ENCODE measurements at places on chromosomes 2 and 18.

DNA sequence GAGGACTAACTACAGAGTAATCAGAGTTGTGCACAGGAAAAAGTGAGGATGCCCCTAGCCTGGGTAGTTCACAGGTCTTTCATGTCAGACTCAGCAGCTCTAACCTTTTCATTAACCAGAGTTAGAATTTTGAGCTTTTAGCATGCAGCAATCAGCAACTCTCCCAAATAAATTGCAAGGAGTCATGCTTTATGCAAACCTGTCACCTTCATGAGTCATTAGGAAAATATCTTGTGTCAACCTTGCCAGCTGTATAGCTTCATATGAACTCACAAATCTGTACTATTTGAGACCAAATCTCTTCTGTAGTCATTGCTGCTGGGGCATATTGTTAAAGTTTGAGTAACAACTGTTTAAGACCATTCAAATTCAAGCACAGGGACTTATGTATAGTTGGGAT lies 382.3 kb upstream of the NT5C1B start:
- no peak for DNase-seq

DNA sequence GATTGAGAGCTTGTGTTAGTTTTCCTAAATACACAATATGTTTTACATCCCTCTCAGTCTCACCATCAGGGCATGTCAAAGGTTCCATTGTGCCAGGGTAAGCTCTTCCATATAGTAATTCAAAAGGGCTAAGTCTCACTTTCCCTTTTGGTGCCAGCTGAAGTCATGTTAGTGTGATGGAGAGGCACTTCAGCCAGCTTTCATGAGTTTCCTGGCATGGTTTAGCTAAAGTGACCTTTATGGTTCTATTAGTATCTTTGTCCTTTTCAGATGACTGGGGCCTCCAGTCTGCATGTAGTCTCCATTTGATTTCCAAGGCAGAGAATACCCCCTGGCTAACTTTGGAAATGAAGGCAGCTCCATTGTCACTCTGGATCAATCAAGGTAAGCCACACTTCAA lies 27.2 kb downstream of the NAT8 start:
- no peak for DNase-seq

DNA sequence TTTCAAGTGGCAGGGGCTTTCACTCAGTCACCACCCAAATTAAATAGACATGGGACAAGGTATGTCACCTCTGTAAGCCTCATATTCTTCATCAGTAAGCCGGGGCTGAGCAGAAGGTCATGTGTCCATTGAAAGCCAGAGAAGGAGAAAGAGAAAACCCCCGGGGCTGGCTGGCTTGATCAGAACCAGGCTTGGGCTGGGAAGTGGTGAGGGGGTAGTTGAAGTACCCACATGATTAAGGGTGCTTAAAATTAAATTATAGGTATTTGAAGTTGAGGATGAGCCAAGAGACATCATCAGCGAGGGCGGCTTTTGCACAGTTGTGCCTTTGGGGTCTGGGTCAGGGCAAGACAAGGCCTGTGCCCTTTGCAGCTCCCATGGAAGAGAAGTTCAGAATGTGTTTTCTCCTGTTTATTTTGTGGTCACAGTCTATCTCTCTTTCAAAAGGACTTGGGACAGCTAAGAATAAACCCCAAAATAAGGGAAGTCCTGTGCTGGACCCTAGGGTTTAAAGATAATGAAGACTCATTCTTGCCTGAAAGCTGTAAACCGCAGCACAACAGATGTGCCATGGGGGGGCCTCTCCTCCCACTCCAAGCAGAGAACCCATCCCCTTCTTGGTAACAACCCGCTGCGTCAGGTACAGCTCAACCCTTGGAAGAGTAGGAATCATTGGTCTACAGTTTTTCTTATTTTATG lies 10.7 kb downstream of the DBI start:
- DNase-seq, result no peak

DNA sequence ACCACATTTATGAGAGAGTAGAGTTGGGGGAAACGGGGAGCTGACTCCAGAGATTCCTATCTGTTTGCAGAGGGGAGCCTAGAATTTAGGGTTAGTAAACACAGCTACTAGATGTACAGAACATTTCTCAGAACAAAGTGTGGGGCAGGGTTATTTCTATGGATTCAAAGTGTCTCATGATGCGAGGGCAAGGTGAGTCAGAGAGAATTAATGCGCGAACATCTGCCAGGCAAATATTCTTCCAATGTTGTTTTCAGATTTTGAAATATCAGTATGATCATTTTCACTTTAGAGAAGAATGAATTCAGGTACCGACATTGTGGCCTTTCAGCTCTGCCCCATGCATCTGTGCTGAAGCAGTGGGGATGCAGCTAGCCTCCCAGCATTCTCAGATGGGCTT lies 2.0 kb upstream of the DSEL start:
- DNase-seq, result no peak

- no peak for DNase-seq
Observed at GRCh38 chr18:21735452-21736015, 5.1 kb upstream of the MIB1 start.

DNA sequence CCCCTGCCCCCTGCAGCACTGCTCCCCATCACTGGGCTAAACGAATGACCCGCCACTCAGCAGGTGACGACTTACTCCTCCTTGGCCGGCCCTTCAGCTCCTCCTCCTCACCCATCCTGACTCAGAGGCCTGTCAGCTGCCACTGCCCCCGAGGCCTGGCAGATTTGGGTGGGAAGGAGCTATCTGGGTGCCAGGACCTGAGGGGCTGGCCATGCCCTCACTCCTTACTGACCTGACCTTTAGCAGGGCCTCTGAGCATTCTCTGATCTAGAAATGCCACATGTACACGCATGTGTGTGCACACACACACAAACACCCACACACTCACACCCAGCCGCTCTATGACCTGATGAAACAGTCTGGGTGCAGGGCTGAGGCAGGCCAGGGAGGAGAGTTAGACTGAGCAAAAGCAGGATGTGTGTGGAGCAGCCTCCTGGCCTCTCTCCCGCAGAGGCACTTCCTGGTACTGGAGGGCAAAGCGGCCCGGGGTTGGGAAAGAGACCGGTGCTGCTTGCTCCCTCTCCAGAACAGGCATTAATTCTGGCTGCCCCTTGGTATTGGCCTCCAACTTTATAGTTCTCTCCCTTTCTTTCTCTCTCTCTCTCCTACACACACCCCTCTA lies 68.0 kb downstream of the ZFP36L2 start:
- peak; percentile 79 for DNase-seq

GRCh38 chr2:135904341-135904989 lies 28.2 kb upstream of the MCM6 start:
- peak; percentile 52 for DNase-seq

- DNase-seq, result peak; percentile 81
Observed at GRCh38 chr2:37471994-37472393, 127.6 kb downstream of the QPCT start.

DNA sequence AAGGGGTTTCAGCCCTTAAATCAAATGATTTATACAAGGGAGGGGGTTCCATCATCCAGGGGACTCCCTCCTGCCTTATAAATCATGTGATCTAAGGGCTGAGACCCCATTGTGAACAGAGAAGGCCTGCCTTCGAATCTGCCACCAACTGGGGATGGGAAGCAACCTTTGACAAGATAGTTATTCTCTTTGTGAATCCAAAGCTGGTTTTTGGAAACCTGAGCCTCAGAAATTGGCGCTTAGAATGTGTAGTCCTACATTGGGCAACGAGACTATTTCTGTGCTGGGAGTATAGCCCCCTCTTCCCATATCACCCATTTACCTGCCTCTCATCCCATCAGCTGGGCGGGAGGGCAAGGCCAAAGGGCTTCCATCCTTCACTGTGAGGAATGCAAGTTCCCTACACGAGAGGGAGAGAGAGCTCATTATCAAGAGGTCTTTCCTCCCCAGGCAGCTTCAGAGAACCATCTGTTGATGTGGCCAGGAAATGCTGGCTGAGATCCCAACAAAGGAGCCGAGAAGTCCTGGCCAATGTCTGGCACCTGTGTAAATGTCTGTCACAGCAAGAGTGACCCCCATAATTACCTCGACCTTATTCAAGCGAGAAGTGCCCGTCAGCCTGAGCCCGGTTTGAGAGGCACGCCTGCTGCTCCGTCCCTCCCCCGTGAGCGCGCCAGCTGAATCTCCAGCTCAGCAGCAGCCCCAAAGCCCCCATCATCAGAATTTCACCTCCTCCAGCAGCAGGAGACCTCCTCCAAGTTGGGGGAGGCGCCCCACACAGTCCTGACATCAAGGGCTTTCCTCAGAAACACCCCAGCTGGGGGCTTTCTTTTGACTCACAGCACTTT lies 48.4 kb upstream of the APCDD1 start:
- DNase-seq, result no peak

GRCh38 chr2:189576396-189576795 lies 4.2 kb downstream of the SLC40A1 start:
- no peak for DNase-seq

DNA sequence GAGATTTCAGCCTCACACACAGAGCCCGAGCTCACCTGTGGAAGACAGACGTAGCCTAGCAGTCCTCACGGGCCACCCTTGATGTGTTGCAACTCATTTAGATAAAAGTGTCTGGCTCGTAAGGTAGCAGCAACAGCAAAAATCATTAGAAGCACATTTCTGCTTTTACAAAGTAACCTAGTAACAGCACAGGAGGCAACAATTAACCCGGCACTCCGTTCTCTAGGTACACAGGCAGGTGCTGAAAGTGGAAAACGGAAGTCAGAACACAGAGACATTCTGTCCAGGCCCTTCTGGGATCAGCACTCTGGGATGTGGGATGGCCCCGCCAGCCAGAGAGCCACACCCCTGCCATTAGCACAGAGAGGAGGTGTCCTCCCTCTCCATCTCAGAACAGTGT lies 99.3 kb downstream of the KLHL29 start:
- DNase-seq, result no peak

- DNase-seq, result peak; percentile 32
Observed at GRCh38 chr2:30566631-30567030, 119.6 kb downstream of the LCLAT1 start.

- DNase-seq, result peak; percentile 63
Observed at GRCh38 chr18:55321265-55322177, 266.5 kb downstream of the TCF4 start.

- DNase-seq, result no peak
Observed at GRCh38 chr2:150549381-150549780, 61.9 kb upstream of the RND3 start.

DNA sequence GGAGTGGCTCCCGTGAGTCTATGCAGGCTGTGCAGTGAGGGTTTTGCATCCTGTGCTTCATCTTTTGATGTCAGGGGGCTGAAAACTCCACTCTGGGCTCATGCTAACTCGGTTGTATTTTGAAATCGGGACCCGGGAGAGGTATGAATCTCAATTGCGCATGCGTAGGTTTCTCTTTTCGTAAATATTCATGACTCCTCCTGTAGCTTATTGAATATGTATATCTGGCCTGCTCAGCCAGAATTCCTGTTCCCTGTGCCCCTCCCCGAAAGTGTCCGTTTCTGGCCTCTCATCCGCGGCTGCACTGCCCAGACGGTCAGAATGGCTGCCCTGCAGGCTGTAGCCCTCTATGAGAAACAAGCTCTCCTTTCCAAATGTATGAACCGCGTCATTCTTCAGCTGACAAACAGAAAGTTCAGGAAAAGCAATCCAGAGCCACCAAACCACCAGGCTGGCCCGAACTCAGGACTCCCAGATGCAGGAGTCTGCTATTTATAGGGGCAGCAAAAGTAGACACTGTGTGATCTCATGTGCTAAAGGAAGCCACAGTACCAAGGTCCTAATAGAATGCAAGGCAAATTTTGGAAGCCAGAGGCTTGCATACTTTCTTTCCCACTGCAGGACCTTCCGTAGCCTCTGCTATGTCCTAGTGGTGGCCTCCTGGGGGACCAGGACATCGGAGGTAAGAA lies 41.7 kb downstream of the AKAIN1 start:
- no peak for DNase-seq

- no peak for DNase-seq
Observed at GRCh38 chr18:50057009-50057408, 137.9 kb downstream of the MYO5B start.

- no peak for DNase-seq
Observed at GRCh38 chr2:158655628-158656027, 139.5 kb upstream of the DAPL1 start.

- no peak for DNase-seq
Observed at GRCh38 chr2:20179755-20180594, 45.0 kb downstream of the SDC1 start.

DNA sequence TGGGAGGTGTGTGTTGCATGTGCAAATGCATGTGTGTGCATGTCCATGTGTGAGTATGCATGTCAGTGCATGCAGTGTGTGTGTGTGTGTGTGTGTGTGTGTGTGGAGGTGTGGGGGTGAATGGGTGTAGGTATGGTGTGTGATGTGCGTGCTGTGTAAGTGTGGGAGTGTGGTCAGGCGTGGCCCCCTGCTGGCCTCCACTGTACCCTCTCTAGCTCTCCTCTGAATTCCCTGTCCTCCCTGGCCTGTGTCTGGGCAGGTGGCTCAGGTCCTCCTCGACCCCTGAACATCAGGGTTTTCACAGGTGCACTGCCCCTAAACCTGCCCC lies 230.2 kb downstream of the CELF4 start:
- DNase-seq, result peak; percentile 33

DNA sequence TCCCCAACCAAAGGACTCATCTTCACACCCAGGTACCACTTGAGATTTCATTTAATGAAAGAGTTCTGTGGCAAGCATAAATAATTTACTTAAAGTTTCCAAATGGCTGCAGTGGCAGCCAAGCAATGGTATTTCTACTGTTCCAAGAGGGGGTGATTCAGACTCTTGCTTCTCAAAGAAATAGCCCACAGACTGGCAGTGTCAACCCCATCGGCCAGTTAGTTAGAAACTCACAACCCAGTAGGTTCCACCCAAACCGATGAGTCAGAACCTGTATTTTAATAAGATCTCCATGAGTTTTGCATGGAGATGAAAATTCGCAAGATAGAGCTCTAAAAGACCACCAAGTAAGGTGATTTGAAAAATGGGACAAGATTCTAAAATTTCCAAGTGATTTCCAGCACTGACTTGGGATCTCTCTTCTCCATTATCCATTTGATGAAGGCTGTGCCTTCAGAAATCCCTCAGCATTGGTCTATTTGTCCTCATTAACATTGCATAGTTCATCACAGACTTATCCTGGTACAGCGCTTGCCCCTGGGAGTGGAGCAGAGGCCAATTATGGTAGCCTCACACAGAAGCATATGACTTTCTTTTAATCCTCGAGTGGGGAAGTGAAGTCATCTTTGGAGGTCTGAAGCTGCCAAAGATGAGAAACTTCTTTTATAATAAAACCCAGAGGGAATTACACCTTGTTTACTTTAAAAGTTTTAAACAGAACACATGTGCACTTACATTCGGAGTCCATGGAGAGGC lies 361.4 kb upstream of the ID2 start:
- DNase-seq, result no peak

DNA sequence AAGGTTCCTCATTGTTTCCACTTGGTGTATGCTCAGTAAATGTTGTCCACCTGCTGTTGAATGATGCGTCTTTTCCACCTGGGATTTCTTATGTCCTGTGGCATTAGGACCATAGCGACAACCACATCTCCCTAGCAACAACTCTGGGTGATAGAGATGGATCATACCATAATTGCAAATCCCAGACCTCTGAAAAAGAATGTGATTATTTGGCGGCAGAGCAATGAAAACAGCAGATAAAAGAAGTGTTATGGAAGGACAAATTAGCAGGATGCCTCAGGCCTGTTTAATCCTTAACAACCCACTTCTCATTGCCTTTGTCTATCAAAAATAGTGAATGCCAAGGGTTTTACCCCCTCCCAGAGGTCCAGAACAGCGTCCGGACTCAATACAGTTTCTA lies 278.9 kb downstream of the TSN start:
- DNase-seq, result no peak
